ENCODE measurements at places on chromosomes 1 and 21.

DNA sequence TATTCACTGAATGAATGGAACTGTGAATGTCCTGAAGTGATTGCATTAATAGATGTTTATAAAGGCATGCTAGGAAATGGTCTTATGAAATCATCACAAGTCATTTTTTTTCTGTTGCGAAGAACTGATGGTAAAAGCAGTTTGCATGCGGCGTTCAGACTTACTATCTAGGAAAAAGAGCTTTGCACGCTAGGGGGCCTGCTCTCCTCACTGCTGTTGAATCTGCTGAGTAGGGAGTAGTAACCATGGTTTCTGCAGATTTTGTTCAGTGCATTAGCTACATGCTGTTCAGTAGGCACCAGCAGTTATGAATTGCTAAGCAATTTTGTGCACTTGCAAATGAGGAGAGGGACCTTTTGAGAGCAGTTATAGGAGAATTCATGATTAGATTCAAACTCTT, 57.9 kb downstream of the CENPF start:
- DNase-seq: peak; percentile 87

- DNase-seq: no peak
Measured at GRCh38 chr21:27379354-27379753, 412.5 kb upstream of the ADAMTS5 start.

- peak; percentile 91 for DNase-seq
Measured at GRCh38 chr1:53541761-53542550, 82.8 kb downstream of the DMRTB1 start.

DNA sequence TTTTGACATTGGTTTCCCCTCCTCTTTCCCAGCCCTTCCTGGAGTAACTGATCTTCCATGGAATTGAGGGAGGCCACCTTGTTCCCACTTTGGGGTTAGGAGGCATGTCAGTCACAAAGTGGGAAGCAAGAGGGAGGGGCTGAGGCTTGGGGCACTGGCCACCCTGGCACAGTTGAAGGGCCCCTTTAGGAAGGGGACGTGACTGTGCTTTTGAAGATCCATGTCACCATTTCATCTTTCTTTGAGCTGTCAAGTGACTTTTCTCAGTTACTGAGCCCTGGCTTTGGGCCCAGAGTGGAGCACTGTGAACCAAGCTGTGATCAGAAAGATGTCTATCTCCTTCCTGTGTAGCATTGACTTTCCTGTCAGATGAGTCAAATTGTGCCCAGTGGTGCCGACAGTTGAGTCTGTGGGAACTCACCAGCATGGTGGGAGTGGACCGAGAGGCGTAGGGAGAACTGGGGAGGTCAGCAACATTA, 38.5 kb upstream of the TDRD10 start:
- DNase-seq: no peak

GRCh38 chr1:12179111-12179519, 12.3 kb downstream of the TNFRSF1B start:
- DNase-seq: peak; percentile 44

All from GM04504 (cell line).